ENCODE measurements at places on chromosomes 5 and 9.

DNA sequence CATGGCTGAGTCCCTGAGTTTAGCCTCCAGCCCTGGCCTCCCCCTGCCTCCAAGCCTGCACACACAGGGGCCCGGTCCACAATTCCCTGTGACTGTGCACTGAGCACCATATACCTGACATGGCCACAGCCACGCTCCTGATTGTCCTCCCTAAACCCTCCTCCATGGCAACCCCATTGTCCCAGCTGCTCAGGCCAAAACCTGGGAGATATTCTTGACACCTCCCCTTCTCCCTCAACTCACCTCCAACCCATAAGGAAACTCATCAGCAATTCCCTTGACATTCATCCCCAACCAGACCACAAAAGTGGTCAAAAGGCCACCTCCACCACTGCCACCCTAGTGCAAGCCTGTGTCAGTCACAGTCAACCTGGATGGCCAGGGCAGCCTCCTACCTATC, 107.5 kb upstream of the MVB12B start:
- DNase-seq, result no peak

GRCh38 chr5:115375893-115376292, 79.4 kb upstream of the CCDC112 start:
- DNase-seq, result no peak

GRCh38 chr5:175889910-175890684, 18.7 kb downstream of the CPLX2 start:
- DNase-seq, result no peak

DNA sequence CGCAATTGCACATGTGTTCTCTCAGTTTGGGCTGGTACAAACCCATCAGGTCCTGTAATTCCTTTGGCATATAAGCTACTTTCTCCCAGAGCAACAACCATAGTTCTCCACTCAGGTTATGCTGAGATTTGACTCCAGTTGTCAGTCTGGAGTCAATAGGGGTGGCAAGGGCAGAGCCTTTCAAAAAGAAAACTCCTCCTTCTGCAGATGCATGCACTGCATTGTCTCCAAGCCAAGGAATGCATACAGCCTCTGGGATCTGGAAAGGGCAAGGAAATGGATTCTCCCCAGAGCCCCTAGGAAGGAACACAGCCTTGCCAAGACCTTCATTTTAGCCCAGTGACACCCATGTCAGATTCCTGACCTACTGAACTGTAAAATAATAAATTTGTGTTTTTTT, 31.0 kb upstream of the GZMA start:
- no peak for DNase-seq

DNA sequence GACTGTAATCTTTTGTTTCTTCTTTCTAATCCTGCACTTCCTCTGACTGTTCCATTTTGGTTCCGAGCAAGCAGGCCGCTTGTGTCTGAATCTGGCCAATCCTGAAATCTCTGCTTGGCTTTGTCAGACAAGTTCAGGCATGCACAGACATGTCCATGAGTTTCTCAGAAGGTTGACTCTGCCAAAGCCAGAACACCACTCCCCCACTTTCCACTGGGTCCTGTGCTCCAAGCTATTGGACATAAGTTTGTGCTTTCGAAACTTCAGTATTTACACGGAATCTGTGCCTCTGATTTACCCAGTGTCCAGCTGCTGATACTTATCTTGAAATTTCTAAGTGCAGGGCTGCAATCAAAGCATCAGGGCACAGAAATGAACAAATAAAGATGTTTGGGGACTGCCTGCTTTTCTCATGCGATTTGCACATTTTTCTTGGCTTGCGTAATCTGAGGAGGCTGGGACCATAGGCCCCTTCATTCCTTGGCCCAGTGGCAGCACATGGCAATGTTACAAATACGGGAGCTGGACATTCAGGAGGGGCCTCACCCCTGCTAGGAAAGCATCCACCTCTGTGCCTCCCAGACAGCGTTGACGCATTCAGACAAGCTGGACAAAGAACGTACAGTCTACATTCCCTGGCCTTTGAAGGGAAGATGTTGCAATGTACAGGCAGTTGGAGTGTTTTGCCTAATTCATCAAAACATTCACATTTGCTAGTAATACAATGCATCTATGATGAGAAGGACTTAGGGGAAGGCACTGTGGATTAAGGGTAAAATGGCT, 209.2 kb upstream of the PAPPA start:
- no peak for DNase-seq

DNA sequence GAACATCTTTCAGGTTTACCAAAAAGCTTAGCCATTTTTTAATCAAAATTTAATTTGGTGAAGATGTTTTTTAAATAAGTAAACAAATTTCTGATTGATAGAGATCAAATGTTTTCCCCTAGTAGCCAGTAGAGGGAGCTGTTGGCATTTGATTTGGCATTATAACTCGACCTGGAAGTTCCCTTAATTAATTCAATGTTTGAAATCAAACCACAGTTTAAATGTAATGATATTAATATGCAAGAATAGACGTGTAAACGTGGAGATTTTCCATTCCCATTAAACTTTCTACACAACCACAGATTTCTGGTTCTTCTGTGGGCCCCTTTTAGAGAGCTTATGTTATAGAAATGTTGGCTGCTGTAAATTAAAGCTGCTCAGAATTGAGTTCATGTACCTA, 148.1 kb upstream of the MPDZ start:
- no peak for DNase-seq

DNA sequence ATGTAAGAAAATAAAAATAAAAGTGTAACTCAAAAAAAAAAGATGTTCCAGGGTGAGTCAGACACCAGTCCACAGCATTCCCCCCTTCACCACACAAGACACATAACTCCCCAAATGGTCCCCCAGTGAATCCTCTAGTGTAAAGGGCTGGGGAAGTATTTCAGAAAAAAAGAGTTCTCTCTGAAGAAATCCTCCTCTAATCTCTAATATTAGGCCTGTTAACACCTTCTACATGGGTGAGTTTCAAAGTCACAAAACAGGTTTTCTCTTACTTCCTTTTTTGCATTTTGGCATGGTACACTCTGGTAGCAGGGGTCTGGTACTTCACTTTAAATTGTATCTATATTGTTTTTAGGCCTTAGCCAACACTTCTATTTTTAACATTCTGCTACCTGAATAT, 28.2 kb downstream of the RNF145 start:
- DNase-seq, result no peak

DNA sequence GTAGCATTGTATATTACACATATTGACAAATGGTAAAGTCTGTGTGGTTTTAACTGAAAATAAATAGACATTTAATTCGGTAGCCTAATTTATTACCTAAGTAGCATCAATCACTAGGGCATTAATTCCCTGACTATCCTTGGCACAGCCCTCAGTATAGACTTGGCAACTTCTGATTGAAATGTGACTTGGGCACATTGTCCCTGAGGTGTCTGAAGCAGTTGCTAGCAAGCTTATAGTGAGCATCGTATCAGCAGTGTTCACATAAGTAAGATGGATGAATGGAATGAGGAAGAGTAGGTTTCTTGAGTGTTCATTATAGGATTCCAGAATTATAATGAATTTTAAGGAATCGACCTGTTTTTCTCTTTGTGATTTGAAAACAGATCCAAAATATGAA, 16.1 kb downstream of the LURAP1L start:
- DNase-seq, result no peak

DNA sequence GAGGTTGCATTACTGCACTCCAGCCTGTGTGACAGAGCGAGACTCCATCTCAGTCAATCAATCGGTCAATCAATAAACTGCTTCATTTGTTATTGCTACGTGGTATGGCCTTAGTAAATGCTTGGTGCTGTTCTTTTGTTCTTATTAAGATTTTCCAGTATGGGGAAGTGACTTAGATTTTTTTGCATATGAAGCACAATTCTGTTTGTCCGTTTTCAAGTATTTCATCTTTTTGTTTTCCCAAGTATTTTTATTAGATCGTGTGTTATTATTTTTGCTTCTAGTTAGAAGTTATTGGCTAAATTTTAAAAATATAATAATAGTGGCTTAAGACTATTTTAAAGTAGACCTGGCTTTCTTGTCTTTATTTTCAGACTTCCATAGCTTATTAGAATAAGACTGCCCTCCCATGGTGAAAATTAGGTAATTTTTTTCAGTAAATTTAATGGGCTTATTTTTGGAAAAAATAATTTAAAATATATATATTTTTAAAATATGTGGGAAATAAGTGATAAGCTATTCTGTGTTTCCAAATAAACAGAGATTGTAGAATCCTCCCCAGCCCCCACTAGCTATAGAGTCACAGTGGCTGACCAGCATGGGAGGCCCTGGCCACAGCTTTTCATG, 14.7 kb upstream of the OMD start:
- DNase-seq, result no peak

DNA sequence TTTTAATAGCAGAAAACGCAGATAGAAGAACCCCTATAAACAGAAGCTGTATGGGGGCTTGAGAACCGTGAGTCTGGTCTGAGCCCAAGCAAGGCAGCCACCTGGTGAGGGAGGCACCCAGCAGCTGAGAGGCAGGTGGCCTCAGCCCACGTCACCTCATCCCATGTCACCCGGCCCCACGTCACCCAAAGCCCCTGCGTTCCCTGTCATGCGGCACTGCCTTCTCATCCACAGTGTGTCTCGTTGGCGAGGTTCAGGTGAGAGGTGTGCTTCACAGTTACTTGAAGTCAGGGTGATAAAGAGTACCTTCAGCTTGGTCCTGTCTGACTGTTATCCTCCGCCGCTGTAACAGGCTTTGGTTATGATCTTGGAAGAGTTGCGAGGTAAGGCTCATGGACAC, 80.6 kb upstream of the IRX4 start:
- no peak for DNase-seq

DNA sequence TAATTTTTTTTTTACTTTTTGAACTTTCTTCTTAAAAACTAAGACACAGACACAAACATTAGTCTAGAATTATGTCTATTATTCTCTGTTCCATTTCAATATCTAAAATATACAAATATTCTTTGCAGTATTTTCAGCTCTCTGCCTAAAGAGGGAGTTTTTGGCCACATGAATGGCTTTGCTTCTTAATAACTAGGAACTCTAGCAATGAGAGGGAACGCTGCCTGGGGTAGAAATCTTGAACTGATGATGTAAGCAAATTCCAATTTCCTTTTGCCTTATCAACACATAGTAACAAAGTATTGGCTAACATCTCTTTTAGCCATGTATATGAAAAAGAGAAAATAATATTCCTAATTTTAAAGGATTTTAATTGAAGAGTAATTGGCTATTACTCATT, 51.9 kb downstream of the SLC25A46 start:
- DNase-seq, result no peak

- DNase-seq, result no peak
Observed at GRCh38 chr5:113029614-113030013, 53.0 kb downstream of the DCP2 start.

GRCh38 chr5:81632679-81633078, 118.2 kb downstream of the SSBP2 start:
- DNase-seq, result no peak
